Tibial nerve (tissue), 4 donors: ENCODE measurements at places on chromosomes 2 and 18. TPM values are rescaled to one million over a fixed set of nuclear protein-coding genes. Genes with fewer than 3 reads are reported as not detected.

DNA sequence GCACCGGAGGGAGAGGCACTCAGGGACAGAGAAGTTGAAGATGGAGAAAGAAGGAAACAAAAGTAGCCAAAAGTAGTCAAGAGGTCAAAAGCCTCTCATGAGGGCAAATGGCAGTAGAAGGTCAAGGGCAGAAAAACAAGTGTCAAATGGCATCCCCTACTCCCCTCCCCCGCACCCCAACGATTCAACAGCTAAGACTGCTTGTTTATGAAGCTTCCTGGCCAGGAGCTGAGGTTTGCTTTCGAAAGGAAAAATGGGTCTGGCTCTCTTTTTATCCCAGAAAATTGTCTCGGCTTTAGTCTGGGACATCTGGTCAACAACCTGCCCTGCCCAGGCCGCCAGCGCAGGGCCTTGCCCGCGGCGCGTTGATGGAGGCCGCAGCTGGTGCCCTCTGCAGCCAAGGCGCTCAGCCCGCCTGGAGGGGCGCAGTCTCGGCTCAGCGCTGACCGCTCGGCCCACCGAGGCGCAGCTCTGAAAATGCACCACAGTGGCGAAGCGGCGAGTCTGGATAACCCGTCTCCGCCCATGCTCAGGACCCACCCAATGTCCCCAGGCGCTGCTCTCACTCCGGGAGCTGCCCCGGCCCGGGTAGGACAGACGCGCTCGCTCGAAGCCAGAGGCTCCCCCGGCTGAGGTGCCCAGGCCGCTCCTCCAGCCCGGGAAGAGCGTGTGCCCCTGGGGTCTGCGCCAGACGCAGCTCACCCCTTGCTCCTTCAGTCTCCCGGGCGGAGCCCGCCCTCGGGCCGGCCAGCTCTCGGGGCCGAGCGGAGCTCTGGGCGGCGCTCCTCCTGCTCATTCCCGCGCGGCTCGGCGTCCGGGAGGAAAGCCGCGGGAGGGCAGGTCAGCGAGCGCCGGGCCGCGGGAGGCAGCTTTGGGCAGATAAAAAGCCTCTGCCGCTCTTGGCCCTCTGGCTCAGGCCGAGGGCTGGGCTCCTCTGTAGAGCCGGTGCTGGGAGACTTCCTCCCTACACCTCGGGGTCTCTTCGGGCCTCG is 1.8 kb upstream of the TBR1 start:
- no peak for DNase-seq

DNA sequence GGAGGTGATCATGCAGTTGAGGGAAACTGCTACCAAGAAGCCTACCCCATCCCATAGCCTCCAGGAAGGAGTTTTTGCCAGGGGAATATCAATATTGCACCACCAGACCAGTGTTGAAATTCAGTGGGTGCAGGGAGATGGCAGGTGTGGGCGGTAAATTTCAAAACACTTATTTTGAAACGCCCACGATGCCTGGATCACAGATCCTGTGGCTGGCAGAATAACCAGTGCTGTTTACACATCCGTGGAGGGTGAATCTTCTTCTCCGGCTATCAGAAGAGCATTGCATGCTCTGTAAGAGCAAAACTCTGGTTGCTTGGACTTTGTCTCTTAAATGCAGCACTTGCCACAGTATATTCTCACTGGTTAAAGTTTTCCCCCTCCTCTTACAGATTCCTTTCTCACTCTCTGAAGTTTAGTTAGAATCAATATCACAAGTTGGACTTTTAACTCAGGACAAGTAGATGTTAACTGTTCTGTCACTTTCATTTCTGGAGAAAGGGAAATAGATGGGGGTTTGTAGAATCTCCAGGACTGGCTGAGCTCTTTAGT is 70.5 kb upstream of the ZCCHC2 start:
- no peak for DNase-seq

DNA sequence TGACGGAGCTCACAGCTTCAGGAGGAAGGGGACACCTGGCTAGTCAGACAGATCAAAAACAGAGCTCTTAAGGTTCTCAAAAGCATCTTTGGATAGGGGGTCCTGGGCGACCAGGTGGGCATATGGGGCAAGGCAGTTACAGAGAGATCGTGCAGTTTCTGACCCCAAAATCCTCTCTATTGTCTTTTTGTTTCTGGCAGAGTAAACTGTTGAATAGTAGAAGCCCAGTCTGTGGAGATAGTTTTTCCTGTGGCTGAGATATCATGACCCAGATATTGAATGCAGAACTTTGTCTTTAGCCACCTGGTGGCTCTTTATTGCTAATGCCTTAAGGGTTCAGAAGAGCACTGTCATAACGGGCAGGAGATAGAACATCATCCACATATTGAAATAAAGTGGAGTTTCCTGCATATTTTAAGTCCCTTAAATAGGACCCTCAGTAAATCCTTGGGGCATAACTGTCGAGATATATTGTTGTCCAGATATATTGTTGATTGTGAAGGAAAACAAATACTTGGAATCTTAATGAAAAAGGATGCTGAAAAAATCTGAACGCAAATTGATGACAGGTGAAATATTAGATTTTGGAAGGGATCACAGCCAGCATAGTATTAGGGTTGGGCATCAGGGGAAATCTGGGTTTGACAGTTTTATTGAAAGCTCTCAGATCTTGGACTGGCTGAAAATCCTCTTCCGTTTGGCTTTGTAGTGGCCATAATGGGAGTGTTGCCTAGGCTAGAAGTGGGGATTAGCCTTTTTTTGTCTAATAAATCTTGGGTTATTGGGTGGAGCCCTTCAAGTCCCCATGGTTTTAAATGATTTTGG is 14.1 kb upstream of the ZDBF2 start:
- DNase-seq, result no peak

- DNase-seq, result no peak
Measured at GRCh38 chr2:15369129-15369528, 192.0 kb downstream of the NBAS start.

The SFT2D3 gene
- 10.7 TPM for total RNA-seq

The ZNF804A gene
- 0.42 TPM for total RNA-seq
